Stimulated activated CD4-positive, alpha-beta T cell treated with anti-CD3 and anti-CD28 coated beads, Interleukin-1b, Interleukin-23, amount 100 ng/mL, for 1 hour (primary cell): ENCODE measurements at places on chromosomes 5 and 9.

DNA sequence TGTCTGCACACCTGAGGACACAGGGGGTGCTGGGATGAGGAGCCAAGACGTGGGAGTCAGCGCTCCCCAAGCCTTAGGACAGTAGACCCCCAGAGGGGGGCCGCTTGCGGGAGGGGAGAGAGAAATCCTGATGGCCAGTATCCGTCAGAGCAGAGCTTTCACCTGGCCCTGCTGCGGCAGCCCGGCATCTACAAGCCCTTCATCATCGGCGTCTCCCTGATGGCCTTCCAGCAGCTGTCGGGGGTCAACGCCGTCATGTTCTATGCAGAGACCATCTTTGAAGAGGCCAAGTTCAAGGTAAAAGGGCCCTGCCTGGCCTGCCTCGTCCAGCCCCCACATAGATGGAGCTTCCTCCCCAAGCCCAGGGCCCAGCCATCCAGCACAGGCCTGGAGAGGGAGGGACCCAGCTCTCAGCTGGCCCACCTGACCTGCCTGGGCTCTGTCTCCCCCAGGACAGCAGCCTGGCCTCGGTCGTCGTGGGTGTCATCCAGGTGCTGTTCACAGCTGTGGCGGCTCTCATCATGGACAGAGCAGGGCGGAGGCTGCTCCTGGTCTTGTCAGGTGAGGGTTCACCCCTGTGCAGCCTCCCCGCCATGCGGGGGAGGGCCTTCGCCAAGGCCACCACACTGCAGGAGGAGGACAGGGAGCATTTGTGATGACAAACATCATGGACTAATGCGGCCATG, 6.7 kb downstream of the SLC2A8 start:
- no peak for DNase-seq

GRCh38 chr5:162026803-162027202, 40.8 kb upstream of the GABRG2 start:
- no peak for DNase-seq

- DNase-seq = no peak
Observed at GRCh38 chr5:156036640-156037039, 290.3 kb upstream of the SGCD start.

- DNase-seq = no peak
Observed at GRCh38 chr9:121698627-121699570, 47.5 kb downstream of the DAB2IP start.

DNA sequence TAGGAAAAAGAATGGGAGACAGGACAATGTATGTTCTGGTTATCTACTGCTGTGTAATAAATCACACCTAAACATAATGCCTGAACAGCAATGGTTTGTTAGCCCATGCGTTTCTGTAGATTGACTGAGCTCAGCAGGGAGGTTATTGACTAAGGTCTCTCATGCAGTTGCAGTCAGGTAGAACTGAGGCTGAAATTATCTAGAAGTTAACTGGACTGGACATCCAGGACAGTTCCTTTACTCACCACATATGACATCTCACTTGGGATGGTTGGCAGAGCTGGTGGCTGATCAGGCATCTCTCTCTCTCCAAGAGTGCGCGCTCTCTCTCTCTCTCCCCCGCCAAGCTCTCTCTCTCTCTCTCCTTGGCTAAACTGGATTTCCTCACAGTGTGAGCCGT, 8.9 kb upstream of the FOXB2 start:
- no peak for DNase-seq

- no peak for DNase-seq
Observed at GRCh38 chr9:127549751-127550150, 62.3 kb upstream of the STXBP1 start.
